Smooth muscle cell of bladder (primary cell): ENCODE measurements at places on chromosomes 4 and X. TPM values are rescaled to one million over a fixed set of nuclear protein-coding genes. Genes with fewer than 3 reads are reported as not detected.

Gene FHIP1A
- 0.43 and 1.2 TPM in 2 replicates for total RNA-seq

Gene ADGRG2
- under 0.01 TPM in 2 replicates for total RNA-seq

Gene FGF5
- total RNA-seq: 2.1 and 2.3 TPM in 2 replicates

Gene TXK
- total RNA-seq: not detected in 2 replicates

Gene GAK
- 49.6 and 59.4 TPM in 2 replicates for total RNA-seq
